Stimulated activated CD4-positive, alpha-beta T cell treated with anti-CD3 and anti-CD28 coated beads, Interleukin-2, amount 100 ng/mL, for 4 hours (primary cell): ENCODE measurements at places on chromosomes 12 and 14.

GRCh38 chr12:104455578-104456416, 951 bp upstream of the CHST11 start:
- no peak for DNase-seq

GRCh38 chr14:58460772-58461171, 33.3 kb downstream of the KIAA0586 start:
- DNase-seq, result no peak

DNA sequence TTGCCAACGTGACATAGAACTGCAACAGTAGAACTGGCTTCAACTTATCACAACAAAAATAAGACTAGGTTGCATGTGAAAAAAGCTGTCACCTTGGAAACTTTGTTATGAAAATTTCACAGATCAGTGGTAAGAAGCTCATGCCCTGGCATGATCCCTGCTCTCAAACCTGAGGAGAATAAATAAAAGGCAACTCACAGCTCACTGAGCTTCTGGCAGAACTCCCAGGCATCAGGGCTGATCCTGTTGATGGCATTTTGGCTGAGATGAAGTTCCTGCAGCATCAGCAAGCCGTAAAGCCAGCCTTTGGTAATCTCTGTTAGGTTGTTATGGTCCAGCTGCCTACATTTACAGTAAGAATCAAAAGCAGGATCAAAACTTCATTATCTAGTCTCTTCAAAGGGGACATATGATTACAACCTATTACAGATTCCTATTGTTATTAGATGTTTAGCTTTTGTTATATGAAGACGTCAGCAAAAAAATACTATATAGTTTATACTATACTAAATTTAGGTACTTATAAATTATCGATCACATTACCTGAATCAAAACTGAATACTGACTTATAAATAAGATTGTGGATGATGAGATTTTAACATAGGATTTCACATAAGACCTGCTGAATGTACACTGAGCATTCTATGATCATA, 32.0 kb downstream of the LRIG3 start:
- no peak for DNase-seq

- no peak for DNase-seq
These were observed 13.1 kb upstream of the SPTSSA start for GRCh38 chr14:34475163-34475562.

DNA sequence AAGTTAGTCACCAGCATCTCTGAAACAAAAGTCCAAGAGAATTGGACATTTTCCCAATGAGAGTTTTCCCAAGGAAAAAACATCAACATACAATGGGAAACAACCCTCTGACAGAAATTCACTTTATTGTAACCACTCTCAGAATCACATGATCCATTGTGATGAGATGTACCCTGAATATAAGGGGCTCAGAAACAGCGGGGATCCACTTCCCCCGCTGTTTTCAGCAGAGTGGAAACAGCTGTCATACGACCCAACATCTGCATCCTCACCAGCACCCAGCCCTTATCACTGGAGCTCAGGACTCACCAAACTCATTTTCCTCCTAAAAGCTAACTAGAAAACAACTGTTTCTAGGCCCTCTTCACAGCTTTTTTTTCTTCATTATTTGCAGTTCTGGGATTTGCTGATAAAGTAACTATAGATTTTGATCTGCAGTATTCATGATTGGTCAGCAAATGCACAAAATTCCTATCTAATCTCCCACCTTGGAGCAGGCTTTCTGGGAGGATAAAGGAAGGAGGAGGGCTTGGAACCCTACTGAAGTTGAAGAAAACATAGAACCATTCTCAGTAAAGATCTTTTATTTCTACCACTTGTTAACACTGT, 31.3 kb downstream of the CORO1C start:
- DNase-seq, result no peak

DNA sequence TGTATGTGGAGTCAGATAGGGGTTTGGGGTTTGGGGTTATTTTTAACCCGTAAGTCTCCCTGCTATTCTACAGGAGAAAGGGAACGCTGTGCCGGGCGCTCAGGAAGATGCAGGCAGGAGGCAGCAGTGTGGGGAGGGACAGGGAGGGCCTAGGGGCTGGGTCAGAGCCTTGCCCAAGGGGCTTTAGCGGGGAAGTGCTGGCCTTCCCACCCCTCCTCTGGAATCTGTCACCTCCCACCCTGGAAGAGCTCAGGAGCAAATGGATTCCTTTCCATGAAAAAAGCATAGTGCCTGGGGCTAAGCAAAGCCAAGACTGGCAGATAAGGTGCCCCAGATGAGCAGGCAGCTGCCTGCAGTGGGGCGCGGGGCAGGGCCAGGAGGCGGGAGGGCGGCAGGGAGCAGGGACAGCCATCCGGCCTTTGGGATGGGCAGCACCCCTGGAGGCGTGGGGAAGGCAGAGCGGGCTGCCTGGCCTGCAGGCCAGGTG, 7.3 kb upstream of the INF2 start:
- DNase-seq, result no peak

GRCh38 chr12:106333756-106334155, 23.8 kb upstream of the POLR3B start:
- no peak for DNase-seq

DNA sequence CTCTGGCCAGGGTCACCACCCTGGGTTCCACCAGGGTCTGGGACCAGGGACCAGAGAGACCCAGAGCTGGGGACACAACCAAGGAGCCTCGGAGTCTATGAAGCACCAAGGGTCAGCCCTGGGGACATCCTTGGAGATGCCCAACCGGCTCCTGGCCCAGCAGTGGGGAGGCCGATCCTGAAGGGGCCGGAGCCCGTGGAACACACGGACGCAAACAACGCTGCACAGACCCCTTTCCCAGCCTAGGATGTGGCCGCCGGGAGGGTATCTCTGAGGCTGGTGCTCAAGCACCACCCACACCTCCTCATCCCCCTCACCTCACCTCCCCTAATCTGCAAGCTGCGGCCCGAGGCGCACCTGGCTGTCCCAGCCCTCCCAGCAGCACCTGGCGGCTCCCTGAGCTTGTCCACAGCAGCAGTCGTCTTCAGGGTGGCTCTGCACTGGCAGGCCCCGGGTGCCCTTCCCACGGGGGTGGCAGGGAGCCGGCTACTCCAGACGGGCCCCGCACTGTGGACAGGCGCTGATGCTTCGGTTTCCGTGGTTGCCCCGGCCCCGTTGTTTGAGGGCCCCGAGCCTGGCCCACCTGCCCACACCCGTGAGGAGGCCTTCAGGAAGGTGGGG, 146.8 kb upstream of the C14orf180 start:
- no peak for DNase-seq

DNA sequence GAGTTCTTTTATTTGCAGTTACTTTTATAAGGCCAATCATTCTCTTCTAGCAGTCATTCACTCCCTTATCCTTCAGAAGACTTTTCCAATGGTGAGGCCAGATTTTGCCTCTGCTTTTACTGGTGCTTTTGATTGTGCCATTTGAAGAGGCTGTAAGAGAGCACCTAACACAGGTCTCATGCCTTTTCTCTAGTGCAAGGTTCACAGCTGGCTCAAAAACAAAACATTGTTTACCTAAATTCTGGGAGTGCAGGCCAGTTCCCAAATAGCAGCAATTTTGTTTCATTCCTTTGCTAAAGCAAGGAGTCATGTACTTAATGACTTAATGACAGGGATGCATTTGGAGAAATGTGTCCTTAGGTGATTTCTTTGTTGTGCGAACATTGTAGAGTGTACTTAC, 192.0 kb downstream of the SYT10 start:
- DNase-seq, result no peak

GRCh38 chr12:58387199-58387598, 445.8 kb downstream of the ATP23 start:
- no peak for DNase-seq

DNA sequence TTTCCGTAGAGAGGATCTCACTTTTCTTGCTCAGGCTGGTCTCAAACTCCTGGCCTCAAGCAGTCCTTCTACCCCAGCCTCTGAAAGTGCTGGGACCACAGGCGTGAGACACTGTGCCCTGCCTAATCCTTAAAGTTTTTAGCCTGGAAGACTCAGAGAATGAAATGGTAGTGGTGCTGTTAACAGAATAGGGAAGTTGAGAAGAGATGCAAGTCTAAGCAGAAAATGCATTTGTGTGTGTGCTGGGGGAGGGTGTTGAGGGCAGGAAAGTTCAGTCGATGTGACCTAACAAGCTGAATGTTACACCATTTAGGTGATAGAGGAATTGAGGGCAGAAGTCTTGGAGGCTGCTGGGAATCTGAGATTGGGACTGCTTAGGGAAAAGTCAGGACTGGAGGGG, 6.9 kb upstream of the TUBA1A start:
- no peak for DNase-seq

DNA sequence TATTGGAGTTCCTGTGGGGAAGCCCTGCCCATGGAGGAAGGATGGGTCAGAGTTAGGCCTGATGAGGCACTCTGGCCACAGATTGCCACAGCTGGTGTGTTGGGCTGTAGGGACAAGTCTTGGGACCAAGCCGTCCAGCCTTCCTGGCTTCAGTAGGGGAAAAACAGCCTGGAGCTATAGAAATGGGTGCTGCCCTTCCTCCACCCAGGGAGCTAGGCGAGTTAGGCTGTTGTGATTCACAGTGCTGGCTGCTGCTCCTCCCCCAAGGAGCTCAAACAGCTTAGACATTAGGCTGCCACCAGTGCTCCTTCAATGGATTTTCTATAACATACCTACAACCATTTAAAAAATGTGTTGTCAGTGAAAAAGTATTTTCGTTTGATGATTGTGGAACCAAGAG, 274.3 kb downstream of the RPL10L start:
- no peak for DNase-seq

- DNase-seq, result no peak
These were observed 42.8 kb downstream of the ZC3H14 start for GRCh38 chr14:88605594-88605993.

DNA sequence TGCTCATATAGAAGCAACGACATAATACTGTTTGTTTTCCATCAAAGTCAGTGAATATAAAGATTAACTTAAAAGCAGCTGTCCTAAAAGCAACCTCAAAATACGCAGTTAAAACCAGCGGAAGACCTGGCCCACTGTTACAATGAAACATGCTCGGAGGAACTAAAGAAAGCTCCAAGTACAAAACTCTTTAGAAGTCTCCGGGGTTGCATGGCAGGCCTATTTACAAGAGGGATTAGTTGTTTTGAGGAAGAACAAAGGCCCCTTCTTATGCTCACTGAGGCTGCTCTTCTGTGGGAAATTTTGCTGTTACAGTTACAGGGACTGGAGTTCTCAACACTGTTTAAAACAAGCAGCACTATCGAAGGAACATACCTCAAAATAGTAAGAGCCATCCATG, 75.9 kb upstream of the C12orf71 start:
- DNase-seq, result no peak

DNA sequence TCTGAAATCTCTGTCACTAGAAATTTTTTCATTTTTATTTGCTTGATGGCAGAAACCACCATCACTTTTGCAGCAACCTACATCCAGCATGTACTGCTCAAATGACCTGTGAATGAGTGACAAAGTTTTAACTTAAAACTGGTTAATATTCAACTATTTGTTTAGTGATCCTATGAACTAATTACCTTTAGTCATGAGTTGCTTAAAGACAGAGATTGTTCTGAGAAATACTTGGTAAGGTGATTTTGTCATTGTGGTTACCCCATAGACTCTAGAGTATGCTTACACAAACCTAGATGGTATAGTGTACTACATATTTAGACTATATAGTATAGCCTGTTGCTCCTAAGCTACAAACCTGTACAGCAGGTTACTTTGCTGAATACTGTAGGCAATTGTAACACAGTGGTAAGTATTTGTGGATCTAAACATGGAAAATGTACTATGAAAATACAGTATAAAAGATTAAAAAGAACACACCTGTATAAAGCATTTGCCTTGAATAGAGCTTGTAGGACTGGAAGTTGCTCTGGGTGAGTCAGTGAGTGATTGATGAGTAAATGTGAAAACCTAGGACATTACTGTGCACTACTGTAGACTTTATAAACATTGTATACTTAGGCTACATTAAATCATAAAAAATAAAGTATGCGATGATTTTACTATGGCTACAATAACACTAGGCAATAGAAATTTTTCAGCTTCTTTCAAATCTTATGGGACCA, 256.6 kb upstream of the PPFIA2 start:
- no peak for DNase-seq

DNA sequence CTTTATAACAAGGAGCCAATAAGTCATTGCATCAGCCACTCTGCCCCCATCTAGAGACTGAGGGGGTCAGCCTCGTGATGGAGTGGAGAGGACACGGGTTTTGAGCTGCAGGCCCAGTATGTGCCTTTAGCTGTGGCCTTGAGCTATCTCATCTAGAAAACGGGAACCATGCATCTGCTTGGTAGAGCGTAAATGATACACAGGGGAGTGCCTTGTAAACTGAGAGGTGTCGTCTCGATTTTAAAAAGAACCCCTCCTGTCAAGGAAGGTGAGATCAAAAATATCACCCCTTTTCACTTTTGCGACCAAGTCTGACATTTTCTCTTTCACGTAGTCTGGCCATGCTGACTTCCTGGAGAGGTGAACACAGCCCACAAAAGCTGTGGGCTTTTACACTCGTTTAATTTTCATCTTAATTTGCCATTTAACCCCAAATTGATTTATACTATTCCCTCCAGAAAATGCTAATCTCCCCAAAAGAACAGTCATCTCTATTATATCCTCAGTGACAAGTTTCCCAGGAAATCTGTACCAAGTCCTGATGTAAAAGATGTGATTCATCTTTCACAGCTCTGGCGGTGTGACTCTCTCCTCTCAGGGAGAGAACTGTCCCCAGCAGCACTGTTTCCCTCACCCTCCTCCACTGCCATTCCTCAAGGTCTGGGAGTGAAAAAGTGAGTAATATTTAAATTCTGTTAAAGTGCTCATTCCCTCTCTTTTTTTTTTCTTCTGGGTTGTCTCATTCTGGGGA, 30.6 kb downstream of the VCPKMT start:
- no peak for DNase-seq

DNA sequence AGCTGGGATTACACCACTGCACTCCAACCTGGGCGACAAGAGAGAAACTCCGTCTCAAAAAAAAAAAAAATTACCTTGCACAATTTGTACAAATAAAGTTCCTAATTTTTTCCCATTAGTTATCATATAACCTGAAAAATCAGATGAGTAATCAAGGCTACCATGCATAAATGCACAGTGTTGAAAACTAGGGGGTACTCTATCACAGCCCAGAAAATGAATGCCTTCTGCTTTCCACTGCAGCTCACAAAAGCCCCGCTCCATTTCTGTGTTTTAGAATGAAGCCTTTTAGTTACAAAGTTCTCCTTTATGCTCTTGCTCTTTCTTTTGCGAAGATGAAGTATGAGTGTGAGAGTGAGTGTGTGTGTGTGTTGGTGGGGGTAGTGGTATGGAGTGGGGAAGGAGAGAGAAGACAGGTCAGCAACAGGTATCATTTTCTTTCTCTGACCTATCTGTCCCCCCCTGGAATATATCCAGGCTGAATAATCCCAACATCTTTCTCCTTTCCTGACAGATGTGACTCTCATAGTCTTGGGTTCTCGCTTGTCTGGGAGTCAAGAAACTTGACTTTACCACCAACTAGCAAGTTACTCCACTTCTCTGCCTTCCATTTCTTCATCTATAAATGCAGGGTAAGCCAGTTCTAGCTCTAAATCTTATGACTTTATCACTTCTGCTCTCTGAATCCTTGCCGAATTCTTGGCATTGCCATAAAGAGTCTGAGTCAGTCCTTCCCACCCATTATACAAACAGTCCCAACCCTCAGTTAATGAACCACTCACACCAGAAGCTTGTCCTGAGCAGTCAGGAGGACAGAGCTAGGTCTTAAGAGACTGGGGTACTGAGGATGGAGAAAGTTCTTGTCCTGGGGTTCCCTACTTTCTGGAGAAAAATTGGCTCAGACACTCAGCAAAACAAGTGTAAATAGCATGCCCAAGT, 16.1 kb downstream of the BIN2 start:
- no peak for DNase-seq
